ENCODE measurements at places on chromosomes 6 and 20.

DNA sequence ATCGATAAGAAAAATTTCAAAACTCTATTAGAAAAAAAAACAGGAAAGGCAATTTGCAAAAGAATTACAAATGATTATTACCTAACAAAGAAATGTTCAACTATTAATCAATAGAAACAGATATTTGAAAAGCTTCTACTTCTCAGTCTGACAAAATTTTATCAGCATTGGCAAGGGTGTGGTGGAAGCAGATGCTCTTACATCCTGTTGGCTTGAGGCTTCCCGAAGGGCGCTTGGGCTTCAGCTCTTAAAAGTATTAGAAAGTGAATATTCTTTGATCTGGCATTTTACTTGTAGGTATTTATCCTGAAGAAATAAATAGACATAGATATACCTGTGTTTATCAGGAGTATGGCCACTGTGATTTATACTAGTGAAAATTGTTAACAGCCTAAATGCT lies 38.7 kb downstream of the SLC35D3 start:
- DNase-seq = no peak

GRCh38 chr20:40710603-40711002 lies 21.6 kb upstream of the MAFB start:
- DNase-seq = no peak

DNA sequence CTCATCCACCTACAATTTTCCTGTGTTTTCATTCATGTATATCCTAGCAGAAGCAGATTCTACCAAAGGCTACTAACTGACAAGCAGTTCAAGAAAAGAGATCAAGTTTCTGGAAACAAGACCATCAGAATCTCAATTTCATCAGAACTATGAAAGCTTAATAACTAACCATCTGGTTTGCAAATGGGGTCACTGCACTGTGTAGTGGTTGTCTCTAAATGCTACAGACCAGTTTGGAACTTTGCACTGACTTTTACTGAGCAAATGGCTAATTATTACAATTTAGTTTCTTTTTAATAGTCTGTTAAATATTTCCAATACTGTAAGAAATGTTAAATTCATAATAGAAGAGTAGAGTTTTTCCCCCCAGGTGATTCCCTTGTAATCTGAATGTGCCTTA lies 64.5 kb downstream of the REPS1 start:
- DNase-seq = no peak

DNA sequence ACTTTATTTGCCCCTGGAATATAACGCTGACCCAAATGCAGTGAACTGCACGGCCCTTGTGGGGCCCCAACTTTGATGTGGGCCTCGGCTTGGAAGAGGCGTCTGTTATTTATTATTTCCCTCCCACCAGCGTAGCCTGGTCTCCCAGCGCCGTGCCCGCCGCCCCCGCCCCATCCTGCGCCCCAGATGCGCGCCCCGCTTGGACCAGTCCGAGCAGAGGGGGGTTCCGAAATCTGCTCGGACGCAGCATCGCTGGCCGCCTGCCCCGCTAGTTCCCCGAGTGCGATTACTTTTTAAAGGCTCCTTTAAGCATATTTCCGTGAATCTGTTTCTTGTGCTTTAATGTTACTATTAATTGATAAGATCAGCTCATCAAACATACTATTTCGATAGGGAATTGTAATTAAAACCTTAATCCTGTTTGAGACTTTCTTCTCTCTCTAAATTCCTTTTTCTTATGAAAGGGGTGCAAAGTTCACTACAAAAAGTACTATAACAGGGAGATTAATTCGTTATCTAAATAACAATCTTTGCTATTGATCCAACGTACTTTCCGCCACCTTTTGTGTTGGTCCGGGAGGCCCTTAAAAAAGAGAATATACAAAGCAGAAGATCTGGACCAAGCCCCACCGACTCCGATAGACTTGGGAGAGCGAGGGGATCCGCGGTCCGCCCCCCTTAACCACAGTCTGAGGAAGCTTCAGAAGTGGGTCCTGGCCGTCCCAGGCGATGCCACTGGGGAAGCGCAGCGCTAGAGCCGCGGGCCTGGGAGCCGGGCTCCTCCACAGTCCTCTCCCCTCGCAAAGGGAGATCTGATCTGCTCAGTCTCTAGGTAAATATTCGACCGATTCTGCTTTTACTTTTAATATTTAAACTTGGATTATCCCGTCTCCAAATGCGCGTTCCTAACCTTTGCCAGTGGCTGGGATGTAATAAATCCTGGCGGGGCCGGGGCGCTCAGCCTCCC lies 10.2 kb downstream of the POU3F2 start:
- no peak for DNase-seq

GRCh38 chr20:57808264-57809070 lies 98.7 kb upstream of the PMEPA1 start:
- no peak for DNase-seq

DNA sequence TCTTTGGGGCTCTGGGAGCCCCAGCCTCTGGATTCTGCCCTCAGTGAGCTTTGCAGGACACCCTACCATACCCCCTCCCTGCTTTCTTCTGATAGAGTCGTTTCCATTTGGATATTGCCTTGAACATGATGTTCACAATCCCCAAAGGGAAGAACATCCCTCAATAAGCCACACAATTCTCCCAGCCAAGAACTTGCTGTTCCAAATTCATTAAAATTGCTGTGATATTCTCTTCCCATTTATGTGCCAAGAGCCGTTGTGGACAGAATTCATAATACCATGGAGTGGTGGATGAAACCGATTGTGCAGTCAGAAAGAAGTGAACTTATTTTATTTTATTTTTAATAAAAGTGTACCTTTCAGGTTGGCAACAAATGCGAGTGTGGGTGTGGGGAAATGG lies 95.8 kb downstream of the DHX35 start:
- no peak for DNase-seq

GRCh38 chr6:43806043-43806757 lies 36.2 kb downstream of the VEGFA start:
- DNase-seq = no peak

DNA sequence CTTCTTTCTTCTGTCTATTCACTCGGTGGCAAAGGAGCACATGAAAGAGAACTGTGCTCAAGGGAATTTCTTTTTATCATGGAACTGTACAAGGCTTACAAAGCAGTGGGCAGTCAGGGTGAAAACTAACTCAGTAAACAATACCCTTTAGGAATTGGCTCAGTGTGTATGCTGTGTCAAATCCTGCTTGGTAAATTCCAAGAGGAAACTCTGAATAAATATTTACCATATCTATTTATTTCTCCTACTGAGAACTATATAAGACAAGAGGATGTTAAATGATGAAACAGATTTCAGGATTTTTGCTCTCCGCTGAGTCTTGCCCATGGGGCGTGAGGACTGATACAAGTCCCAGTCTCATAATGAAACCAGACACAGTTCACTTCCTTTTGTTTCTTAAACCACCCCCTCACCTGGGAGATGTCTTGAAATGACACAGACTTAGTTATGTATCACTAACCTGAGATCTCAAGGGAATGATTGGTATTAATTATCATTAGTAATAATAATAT lies 188.8 kb downstream of the BACH2 start:
- DNase-seq = no peak

DNA sequence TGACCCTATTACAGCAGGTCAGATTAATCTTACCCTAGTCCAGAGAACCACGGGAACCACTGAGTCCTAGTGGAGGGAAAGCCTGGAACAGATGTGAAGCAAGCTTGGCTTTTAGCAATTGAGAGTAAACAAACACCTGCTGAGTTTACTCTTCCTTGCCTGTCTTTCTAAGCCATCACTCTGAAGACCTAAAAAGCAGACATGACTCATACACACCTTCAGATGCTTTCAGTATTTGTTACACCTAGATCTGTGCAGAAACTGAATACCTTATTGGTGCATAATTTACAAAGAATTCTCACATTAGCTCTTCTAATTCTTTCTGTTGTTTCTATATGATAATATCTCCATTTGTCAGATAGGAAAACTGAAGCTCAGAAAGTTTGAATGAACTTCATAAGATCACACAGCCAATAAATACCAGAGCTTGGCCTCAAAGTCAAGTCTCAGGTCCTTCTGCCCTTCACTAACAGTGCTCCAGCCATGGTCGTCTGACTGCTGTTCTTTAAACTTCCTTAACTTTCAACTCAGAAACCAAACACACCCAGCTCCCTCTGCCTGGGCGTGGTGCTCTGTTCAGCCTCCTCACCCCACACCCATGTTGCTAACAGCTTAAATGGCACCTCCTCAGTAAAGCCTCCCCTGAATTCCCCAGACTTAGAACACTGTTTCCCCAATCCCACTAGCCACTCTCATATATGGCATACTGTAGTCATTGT lies 8.6 kb upstream of the GABBR1 start:
- no peak for DNase-seq

GRCh38 chr6:14142511-14143223 lies 25.1 kb downstream of the CD83 start:
- no peak for DNase-seq

DNA sequence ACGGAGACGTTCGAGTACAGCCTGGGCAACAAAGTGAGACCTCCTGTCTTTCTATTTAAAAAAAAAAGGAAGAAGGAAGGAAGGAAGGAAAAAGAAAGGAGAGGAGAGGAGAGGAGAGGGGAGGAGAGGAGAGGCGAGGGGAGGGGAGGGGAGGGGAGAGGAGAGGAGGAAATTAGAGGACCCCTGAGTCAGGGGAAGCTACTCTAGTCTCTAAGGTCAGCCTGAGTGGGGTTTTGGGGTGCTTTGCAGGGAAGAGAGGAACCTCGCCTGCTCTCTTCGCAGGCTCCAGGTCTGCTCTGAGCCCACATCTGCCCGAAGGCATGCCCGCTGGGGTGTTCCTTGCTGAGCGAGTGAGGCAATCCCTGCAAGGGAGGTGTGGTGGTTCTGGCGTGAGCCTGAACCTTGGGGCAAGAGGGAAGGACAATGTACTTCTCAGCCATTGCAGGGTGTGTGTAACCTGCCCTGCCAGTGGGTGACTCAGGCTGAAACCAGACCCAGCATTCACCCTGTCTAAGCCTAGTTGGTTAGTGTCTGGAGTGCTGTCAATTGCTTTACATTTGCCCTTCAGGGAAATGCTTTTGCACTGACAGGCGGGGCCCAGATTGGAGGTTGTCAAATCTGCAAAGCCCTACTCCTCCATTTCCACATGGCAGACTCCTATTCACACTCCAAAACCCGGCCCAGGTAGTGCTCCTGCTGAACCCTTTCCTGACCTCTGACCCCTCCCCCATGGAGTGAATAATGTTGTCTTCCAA lies 15.3 kb upstream of the MMP9 start:
- no peak for DNase-seq

DNA sequence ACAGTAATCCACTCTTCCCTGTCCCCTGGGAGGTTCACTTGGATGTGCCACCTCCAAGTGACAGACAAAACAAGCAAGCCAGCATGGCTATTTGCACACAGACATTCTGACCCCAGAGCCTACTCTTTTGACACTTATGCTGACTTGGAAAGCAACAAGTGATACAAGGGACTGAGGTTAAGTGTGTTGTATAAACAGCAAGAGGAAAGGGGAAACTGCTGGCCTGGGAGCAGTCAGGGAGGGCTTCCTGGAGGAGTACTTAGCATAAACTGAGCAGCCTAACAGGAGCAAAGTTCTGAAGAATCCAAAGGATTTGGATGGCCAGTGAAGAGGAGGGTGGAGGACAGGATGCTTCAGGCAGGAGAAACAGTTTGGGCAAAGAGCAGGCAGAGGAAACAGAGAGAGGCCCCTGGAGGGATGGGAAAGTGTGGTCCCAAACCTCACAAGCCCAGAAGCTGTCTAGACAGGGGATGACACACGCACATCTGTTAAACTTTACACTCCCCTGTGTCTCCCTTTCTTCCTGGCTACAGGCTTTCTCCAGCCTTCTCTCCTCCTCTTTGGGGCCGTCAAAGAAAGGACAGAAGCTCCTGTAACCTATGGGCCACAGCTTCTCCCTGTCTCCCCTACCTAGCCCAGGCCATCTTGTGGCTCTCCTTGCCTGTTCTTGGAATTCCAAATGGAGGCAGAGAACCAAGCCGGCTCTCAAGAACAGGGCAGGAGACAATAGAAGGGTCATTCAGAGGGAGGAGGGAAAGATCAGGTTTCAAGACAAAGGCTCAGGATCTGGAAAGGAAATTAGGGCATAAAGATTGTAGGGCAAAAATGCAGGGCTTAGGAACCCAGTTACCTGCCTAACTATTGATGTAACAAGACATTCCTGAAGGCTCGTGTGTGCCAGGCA lies 19.3 kb downstream of the SULF2 start:
- no peak for DNase-seq

DNA sequence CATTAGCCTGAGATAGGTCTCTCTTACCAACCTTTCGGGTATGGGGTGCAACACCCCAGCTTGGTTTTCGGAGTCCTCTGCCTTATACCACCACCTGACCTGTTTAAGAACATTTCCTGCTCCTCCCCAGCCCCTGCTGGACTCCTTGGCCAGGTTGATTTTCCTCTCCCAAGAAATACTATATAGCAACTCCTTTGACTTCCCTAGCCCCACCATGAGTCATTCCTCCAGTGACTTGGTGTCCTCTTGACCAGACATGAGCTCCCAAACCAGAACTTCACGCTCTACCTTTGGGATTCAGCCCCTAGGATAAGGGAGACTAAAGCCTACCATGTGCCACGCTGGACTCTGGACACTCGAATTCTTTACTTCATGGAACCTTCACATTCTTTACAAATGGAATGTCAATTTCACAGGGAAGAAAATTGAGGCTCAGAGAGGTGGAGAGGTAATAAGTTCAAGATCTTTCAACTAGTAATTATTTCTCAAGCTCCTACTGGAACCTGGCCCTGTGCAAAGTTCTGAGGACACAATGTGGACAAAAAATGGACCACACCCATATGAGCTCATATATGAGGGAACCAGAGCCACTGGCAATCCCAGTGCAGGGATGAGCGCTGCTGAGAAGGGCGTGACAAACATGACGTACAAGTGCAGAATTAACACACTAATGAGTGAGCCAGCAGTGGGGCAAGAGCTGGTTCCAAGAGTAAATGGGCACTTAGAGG lies 48.2 kb downstream of the SIRPA start:
- no peak for DNase-seq

- no peak for DNase-seq
Observed at GRCh38 chr20:10660661-10661060, 13.1 kb downstream of the JAG1 start.

- DNase-seq = no peak
Observed at GRCh38 chr20:47007826-47008655, 113.4 kb downstream of the EYA2 start.

DNA sequence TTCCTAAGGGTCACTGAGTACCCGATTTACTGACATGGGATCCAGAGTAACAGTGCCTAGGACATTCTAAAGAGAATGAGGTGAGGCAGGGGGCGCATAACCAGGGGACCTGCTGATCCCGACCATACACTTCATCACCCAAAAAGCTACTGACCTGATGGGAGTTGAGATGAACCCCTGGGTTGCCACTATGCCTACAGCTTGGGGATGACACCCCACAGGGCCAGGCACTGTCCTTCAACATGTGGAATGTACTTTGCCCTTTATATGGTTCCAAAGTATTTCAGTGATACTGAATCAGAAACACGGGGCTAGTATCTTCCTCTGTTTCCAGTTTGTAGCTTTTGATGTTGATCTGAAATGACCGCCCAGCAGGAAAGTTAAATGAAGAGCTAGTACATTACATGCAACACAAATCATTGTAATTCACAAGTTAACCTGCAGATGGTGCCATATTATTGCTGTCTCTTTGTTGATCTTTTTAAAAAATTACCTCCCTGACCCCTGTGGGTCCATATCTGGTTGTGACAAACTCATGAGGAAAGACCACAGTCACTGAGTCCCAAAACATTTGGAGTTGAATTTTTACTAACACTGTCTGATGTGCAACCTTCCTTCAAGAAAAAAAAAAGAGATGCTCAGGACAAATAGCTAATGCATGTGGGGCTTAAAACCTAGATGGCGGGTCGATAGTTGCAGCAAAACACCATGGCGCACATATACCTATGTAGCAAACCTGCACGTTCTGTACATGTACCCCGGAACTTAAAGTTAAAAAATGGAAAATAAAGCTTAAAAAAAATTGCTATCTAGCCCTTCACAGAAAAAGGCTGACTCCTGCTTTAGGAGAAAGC lies 42.7 kb upstream of the GCNT2 start:
- no peak for DNase-seq

GRCh38 chr6:13248584-13248985 lies 79.8 kb downstream of the TBC1D7 start:
- DNase-seq = no peak

All from T-helper 2 cell (primary cell).